ENCODE measurements at places on chromosomes 13 and 19. TPM values are rescaled to one million over a fixed set of nuclear protein-coding genes. Genes with fewer than 3 reads are reported as not detected.

The ZNF320 gene
- total RNA-seq, result 20.1 TPM

The LMO7 gene
- 346 TPM for total RNA-seq

The RGS9BP gene
- 0.22 TPM for total RNA-seq

The LGALS14 gene
- not detected for total RNA-seq

The SIGLEC12 gene
- total RNA-seq, result not detected

The PNMA8B gene
- total RNA-seq, result 0.44 TPM

The GNA15 gene
- total RNA-seq, result 0.11 TPM

The TICAM1 gene
- total RNA-seq, result 2.8 TPM

The GRIN2D gene
- 0.25 TPM for total RNA-seq

The IGSF23 gene
- total RNA-seq, result not detected

The C19orf73 gene
- total RNA-seq, result 1.2 TPM

All from uterine smooth muscle cell (primary cell).